ENCODE measurements at places on chromosomes 3 and 15.

GRCh38 chr3:152069871-152070270, 196.4 kb downstream of the SUCNR1 start:
- no peak for DNase-seq

GRCh38 chr3:115401851-115402501, 221.3 kb upstream of the GAP43 start:
- no peak for DNase-seq

DNA sequence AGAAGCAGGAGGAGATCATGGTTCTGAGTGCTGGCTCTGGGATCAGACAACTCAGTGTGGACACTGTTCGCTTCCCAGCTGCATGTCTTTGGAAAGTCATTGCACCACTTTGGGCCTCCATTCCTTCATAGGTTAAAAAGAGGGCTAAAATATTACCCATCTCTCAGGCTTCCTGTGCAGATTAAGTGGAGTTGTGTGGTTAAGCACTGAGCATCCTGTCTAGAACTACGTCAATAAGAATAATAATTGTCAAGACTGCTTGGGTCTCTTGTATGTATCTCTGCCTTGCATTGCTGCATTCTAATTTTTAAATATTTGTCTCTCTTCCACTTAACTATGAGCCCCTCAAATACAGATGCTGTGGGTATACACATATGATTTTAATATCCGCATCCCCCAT, 22.3 kb downstream of the CFAP161 start:
- no peak for DNase-seq

- DNase-seq = peak; percentile 18
Observed at GRCh38 chr3:177836671-177837070, 639.4 kb upstream of the TBL1XR1 start.

GRCh38 chr3:377158-377561, 180.6 kb downstream of the CHL1 start:
- DNase-seq = peak; percentile 43

GRCh38 chr3:148901987-148902791, 37.1 kb downstream of the CPA3 start:
- DNase-seq = no peak

DNA sequence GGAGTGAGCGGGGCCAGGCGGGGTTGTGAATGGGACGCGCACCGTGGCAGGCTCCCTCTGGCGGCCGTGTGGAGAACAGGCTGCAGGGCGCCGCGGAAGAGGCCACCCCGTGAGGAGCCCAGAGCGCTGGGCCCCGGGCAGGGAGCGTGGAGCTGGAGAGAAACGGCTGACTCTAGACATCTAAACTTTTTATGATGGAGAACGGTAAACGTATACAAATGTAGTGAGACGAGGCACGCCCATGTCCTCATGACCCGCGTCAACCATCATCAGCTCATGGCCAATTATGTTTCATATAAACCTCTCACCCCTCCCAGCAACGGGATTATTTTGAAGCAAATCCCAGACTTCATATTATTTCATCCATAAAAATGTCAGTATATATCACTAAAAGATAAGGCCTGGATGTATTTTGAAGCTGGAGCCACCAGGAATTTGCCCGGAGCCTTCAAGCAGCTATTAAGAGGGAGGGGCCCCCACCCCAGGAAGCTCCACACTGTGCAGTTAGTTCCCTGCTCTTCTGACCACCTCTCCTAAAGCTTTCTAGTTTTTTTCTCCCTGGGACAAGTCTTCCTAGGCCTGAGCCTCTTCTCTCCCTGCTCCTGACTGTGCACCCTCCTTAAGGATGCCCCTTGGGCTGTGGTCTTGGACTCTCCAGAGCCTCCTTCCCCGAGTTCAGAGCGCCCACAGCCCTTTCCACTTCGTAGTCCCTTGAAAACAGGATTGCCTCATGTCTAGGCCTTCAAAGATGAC, 149.5 kb downstream of the SMAD6 start:
- DNase-seq = peak; percentile 89

- DNase-seq = peak; percentile 85
Observed at GRCh38 chr15:77118882-77119321, 48.0 kb upstream of the TSPAN3 start.

GRCh38 chr15:90360746-90361145, 8.7 kb downstream of the ZNF774 start:
- DNase-seq = no peak

DNA sequence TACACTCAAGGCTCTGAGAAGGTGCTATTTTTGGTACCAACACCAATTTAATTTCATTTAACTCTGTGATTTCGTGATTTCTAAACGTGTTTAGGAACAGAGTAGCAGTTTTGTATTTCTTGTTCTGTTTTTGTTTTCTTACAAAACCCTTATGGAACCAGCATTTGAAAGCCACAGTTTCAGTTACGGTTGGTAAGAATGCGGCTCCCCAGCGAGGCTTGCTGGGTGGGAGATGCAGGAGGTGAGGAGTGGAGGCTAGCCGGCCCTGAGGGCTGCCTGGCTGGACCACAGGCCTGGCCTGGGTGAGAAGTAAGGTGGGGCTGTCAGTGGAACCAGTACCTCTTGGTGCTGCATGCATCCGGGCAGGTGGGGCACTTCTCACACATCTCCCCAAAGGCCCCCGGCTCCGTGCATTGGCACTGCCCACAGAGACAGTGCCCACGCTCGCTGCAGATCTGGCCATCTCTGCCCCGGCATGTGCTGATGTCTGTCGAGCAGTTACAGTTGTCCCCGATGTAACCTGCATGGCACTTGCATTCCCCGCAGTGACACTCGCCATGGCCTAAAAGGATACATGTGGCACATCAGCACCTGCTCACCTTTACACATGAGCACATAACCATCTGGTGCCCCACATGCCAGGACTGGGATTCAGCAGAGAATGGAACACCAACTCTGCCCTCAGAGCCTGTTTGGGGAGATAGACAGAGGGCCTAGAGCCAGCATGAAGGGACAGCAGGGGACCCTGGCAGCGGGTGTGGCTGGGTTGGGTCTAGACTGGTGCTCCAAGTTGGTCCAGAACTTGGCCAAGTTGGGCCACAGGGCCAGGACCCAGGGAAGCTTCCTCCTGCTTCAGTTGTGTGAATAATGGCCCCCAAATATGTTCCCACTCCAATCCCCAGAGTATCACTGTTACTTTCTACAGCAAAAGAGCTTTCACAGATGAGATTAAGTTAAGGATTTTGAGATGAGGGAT, 43.4 kb downstream of the UMPS start:
- DNase-seq = no peak

GRCh38 chr3:58175437-58176184, 35.2 kb downstream of the DNASE1L3 start:
- DNase-seq = peak; percentile 87
